Stimulated activated naive B cell treated with anti-CD40 and anti-IgM and Interleukin-4, amounts not matched to agents 10 μg/mL and 1 μg/mL and 100 μg/mL, for 72 hours (primary cell): ENCODE measurements at places on chromosomes 13 and 19.

DNA sequence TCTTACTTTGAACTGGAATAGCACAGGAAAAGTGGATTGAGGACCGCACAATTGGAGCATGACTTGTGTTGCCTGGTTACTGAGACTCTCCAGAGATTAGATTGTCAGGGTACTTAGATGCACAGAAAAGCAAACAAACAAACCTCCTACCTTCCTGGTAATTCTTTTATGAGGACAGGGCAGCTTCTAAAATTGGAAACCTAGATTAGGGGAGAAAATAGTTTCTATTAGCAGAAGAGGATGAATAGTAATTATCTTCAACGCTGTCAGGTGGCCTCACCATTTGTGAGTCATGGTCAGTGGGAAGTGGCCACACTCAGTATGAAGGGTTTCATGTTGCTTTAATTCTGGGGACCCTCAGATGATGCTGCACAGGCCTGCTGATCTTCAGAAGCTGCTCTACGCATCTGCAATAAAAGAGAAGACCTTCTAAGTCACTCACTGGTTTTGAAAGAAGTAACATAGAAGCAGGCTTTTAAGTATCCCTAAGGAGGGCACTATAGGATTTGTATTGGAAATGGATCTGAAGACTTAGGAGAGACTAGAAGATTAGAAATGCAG is 106.8 kb downstream of the LACC1 start:
- no peak for DNase-seq

GRCh38 chr13:99655351-99656091 is 154.2 kb downstream of the TM9SF2 start:
- no peak for DNase-seq

GRCh38 chr19:7113233-7113632 is 43.7 kb downstream of the ZNF557 start:
- no peak for DNase-seq

DNA sequence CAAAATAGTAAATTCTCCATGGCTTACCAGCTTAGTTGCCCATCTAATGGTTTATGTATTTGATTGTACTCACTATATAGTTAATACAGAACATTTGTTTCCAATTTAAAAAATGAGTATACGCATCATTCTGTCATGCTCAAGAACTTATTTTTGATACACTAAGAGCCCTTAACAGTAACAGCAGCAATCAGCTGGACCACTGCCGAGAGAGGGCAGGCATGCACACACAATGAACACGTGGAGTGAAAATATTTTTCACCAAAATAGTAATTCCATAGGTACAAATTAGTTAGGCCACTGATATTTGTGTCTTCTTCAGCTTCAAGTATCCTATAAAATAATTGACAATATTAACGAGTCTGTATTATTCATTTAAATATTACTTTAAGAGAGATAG is 109.9 kb downstream of the KLF12 start:
- no peak for DNase-seq

DNA sequence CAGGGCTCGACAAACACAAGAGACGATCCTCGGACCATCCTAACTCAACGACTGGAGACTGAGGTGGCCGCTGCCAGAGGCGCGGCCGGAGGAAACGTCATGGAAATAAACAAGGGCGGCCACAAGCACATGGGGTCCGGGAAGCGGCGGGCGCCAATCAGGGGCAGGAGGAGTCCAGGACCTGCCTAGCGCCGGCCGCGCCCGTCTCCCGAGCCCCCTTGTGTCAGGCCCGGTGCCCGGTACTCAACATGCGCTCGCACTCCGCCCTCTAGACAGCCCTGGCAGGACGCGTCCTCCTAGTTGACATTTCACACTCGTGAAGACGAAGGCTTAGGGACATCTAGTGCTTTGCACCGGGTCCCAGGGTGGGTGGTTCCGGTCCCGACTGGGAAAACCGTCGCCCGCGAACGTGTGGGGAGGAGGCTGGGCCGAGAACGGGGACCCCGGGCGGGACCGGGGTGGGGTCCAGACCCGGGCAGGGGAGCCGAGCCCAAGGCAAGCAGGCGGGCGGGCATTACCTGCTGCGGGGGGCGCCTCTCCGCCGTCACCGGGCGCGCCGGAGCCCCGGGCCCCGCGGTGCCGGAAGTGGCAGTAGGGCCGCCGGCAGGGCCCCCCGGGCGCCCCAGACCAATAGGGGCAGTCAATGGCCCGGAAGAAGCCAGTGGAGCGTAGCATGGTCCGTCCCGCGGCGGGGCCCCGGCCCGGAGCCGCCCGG is 442 bp downstream of the REXO1 start:
- no peak for DNase-seq

DNA sequence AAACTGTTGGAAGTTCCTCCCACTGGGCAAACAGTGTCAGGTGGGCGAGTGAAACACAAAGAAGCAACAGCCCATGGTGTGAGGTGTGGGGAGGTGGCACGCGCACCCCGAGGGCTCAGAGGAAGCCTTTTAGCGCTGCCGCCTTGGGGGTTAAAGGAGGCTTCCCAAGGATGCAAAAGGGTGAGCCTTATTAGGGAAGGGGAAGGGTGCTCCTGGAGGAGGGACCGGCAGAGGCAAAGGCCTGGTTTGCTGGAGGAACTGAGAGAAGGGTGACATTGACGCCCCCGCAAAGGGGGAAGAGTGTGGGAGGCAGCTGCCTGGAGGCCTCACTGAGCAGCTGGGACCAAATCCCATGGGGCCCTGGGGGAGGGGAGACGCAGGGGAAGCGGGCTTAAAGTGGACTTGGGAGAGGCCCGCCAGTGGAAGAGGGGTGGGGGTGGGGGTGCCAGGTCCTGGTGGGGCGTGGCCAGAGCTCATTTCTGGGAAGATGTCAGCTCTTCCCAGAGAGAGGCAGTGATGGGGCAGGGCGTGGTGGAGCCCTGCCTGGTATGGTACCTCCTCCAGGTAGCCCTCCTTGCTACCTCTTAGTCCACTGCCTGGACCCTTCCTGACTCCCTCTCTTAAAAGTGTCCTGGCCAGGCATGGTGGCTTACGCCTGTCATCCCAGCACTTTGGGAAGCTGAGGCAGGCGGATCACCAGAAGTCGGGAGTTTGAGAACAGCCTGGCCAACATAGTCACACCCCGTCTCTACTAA is 12.0 kb upstream of the FCHO1 start:
- peak; percentile 66 for DNase-seq

DNA sequence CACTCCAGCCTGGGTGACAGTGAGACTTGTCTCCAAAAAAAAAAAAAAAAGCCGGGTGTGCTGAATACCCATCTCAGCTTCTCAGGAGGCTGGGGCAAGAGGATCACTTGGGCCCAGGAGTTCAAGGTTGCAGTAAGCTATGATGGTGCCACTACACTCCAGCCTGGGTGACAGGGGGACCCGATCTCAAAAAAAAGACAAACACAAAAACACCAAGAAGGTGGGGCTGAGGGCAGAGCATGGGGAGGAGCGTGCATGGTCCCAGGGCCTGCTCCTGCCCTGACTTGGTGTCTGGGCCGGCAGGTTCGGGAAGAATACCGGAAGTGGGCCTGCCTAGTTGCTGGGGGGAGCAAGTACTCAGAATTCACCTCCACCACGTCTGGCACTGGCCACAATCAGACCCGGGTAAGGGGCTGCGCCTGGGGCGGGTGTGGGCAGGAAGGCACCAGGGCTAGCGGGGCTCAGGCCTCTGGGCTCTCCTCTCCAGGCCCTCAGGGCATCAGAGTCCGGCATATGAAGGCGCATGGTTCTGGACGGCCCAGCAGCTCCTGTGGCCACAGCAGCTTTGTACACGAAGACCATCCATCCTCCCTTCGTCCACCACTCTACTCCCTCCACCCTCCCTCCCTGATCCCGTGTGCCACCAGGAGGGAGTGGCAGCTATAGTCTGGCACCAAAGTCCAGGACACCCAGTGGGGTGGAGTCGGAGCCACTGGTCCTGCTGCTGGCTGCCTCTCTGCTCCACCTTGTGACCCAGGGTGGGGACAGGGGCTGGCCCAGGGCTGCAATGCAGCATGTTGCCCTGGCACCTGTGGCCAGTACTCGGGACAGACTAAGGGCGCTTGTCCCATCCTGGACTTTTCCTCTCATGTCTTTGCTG is 11.3 kb downstream of the DDX39A start:
- DNase-seq: no peak

GRCh38 chr13:67416047-67416925 is 186.2 kb upstream of the PCDH9 start:
- DNase-seq: no peak

- DNase-seq: no peak
Observed at GRCh38 chr13:51912511-51913225, 50.9 kb downstream of the CCDC70 start.

- DNase-seq: no peak
Observed at GRCh38 chr13:59229401-59229800, 934.3 kb downstream of the DIAPH3 start.

DNA sequence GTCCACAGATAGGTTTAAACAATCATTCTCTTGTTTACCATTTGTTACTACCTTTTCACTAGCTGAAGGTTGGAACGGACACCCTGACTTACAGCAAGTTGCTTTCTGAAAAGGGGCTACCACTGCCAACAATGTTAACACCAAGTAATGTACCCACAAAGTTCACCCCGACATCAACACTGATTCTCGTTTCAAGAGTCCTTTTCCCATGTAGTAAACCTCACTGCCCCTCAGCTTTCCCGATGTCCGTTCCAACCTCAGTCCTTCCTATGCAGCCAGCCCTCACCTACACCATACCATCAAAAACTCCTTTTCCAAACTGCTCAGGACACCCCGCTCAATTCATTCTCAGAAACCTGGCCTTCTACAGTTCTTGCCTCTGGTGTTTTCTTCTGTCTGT is 29.0 kb downstream of the PEG3 start:
- no peak for DNase-seq

DNA sequence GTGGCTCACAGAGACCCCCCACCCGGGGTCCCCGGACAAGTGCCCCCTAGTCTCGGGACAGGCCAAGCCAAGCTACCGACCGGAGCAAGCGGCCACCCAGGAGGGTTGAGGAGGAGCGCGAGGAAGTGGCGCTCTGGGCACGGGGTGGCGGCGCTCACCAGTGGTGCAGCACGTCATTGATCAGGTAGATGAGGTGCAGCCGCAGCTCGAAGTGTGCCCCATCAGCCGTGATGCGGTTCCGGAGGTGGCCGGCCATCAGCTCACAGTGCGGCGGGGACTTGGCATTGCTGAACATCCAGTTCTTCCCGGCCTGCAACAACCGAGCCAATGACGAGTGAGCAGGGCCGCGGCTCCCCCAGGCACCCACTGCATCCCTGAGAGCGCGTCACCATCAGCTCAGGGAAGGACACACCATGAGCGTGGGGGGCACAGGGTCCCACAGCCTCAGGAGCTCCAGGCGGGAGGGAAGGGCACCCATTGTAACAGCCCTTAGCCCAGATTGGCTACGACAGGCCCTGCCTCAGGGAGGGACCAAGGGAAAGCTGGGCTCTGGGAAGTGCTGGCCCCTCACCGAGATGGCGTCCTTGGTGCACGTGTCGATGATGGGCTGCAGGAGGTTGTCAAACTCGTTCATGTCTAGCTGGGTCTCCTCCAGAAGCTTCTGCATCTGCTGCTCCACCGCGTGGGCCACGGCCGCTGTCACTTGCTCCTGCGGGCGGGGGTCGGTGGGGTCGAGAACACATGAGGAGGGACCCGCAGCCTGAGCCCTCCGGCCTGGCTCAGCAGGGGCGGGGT is 9.6 kb downstream of the CHERP start:
- no peak for DNase-seq
